ENCODE measurements at places on chromosomes 12 and 14.
A peak's percentile ranks its signal among the peaks of the same experiment; 100 is the strongest.

GRCh38 chr12:116640281-116640680 lies 81.1 kb downstream of the MAP1LC3B2 start:
- DNase-seq, result no peak

GRCh38 chr12:40020261-40020691 lies 85.6 kb downstream of the SLC2A13 start:
- no peak for DNase-seq

DNA sequence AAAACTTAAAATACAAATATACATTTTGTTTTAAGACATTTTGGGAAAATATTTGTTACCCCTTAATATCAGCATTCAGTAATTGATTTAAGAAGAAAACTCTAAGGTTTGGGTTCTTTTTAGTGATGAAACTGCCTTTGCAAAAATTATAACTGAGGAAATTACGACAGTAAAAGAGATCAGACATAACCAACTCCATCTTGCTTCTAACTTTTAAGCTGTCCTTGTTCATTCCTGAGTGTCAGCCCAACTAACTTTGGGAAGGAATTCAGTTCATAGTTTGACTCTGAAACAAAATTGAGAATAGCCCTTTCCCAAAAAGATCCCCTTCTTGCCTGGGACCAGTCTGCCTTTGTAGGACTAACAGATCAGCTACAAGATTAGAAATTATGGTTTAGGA lies 93.0 kb downstream of the TMTC1 start:
- DNase-seq, result no peak

DNA sequence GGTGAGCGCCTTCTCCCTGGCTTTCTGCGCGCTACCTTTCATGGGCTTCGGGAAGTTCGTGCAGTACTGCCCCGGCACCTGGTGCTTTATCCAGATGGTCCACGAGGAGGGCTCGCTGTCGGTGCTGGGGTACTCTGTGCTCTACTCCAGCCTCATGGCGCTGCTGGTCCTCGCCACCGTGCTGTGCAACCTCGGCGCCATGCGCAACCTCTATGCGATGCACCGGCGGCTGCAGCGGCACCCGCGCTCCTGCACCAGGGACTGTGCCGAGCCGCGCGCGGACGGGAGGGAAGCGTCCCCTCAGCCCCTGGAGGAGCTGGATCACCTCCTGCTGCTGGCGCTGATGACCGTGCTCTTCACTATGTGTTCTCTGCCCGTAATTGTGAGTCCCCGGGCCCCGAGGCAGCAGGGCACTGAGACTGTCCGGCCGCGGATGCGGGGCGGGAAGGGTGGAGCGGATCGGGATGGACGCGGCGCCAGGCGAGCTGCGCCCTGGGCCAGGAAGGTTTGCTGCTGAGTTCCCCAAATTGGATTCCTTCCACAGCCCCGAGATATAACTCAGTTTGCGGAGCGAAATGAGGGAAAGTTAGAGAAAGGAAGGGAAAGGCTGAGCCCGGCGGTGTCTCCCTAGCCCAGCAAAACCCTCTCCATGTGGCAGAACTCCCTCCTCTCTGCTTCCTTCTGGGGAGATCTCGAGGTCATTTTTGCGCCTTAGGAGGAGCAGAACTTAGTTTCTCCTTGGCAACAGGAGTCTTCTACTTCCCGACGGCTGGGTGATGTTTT lies 972 bp downstream of the PTGDR start:
- DNase-seq, result no peak

GRCh38 chr12:95836185-95836609 lies 22.6 kb upstream of the SNRPF start:
- DNase-seq, result peak; percentile 63

DNA sequence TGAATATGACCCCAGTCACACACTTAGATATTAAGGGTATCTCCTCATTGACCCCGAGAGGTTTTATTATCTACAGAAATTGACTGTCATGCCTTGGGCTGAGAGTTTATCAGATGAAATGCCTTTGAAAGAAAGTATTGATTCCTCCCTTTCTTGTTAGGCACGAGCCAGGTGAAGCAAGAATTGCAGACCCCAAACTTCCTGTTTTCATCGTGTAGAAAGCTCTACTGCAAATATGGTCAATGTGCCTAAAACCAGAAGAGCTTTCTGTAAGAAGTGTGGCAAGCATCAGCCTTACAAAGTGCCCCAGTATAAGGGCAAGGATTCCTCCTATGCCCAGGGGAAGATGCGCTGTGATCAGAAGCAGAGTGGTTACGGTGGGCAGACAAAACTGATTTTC lies 143.9 kb upstream of the FUT8 start:
- DNase-seq, result no peak

GRCh38 chr12:112447106-112447505 lies 28.4 kb downstream of the PTPN11 start:
- DNase-seq, result no peak

DNA sequence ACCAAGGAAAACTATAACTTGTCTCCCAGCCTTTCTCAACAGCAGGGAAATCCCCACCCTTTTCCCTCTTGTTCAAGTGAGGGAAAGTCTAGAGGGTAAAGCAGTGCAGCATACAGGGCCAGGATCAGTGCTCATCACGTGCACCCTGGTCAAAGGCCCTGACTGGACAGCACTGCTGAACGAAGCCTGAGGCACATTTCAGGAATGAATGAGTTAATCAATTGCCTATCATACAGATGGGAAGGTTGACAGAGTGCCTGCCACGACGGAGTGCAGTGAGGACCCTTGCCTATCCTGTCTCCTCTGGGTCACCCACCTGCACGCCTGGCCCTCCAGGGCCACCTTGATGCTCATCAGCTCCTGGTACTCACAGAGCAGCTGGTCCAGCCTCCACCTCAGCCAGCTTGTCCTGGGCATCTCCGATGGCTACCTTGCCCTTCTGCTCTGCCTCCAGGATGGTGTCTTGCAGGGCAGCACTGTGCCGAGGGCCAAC lies 11.7 kb upstream of the KRT73 start:
- no peak for DNase-seq

GRCh38 chr14:81423504-81423903 lies 23.4 kb upstream of the STON2 start:
- no peak for DNase-seq

GRCh38 chr14:64844272-64844671 lies 35.4 kb downstream of the SPTB start:
- no peak for DNase-seq

DNA sequence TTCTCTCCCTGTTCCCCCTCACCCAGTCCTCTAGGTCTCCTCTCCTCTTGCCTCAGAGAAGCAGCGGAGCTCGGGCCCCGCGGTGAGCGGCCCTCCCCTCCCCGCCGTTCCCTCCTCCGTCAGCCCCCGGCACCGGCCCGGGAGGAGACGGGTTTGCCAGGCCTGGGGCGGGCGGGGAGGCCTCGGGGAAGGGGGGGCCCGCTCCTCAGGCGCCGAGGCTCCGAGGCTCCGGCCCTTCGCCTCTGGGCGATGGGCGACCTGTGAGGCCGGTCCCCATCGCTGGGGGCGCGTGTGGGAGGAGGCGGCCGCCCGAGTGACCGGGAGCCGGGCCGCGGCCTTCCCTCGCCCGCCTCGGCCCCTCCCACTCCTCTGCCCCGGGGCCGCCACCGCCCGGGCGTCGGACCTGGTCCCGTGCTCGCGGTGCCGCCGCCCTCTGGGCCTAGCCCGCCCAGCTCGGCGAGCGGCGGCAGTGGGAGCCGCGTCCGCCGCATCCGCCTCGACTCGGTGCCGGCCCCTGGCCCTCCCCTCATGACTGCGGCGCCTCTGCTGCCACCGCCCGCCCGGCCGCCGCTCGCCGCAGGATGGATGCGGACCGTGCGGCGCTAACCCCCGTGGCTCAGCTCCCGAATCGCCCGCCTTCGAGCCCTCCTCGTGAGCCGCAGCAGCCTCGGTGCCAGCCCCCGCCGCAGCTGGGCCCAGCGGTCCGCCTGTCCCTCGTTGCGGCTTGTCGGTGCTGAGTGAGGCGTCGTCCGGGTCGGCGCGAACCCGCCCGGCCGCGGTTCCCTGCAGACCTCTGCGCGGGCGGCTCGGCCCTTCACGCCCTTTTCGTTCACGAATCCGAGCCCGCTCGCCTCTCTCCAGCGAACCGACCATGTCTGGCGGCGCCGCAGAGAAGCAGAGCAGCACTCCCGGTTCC lies 574 bp downstream of the WNK1 start:
- DNase-seq, result peak; percentile 62

DNA sequence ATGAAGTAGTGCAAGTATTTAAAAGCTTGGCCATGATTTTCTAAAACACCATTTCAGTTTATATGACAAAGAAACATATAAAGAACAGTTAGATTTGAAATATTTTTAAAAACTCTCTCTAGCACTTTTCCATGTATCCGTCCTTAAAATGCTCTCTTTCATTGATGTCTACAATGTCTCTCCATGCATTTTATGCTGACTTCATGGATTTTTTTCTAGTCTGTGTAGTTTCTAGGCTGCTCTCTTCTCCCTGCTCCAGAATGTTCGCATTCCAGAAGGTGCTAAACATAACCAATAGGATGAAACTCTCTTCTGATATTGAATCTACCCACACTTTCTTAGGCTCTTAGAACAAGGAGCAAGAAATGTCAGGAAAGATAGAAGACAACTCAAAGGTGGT lies 124.8 kb downstream of the PLCZ1 start:
- DNase-seq, result peak; percentile 7

DNA sequence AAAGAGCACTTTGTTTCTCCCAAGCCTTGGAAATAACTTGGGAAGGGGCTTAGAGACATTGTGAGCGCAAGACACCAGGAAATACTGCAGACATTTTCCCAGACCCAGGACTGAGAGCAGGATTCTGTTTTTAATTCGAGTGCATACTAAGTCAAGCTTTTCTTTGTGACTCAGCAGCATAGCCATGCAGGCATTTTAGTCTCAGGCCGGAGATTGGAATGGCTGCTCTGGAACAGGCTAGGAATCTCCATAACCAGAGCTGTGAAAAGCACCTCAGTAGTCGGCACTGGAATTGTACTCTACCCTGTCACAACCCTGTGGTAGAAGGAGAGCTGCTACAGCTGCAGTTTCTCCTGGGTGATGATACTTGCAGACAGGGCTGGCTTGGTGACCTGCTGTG lies 28.9 kb upstream of the GARIN6 start:
- peak; percentile 5 for DNase-seq

DNA sequence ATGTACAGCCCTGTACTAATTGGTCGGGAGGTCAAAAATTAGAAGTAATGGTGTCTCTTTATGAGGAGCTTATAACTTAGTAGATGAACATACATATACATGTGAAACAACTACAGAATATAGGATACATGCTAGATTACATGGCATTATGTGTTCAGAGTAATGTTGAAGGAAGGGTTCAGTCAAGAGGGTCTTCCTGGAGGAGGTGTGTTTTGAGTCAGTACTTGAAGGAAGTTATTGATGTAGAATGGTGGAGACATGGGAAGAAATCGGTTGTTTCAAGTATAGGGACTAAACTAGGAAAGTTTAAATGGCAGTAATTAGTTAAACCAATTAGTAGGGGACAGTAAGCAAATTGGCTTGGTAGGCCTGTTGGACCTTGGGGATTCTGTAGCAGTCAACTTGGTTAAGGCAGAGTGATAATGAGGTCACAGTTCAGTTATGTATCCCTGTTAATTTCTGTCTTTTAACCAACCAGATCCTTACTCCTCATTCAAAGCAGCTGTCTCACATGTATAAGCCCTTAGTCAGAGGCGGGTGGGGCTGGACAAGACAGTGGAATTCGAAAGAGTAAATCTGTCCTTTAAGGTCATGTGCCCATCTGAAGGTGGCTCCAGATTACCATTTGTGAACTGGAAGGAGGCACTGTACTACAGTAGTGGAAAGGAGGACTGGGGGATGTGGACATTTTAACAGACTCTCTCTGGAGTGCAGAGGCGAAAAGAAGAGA lies 3.5 kb upstream of the ANKRD52 start:
- DNase-seq, result peak; percentile 94

- DNase-seq, result peak; percentile 87
These were observed 97.9 kb downstream of the RFLNA start for GRCh38 chr12:124392667-124393413.

DNA sequence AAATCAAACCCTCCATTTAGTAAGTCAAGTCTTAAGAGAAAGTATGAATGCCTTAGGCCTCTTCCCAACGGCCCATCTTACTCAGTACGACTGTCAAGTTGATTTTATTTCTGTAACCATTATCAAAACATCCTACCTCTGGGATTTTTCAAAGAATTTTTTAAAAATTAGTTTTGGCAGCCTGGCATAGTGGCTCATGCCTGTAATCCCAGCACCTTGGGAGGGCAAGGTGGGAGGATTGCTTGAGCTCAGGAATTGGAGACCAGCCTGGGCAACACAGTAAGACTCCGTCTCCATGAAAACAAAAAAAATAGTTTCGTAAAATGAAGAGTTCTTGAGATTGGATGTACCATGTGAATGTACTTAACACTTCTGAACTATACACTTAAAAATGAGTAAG lies 4.1 kb downstream of the FGD6 start:
- DNase-seq, result no peak

Data from fibroblast of skin of scalp (primary cell).